ENCODE measurements at places on chromosomes 1 and 21. TPM values are rescaled to one million over a fixed set of nuclear protein-coding genes. Genes with fewer than 3 reads are reported as not detected.

The S100A2 gene
- 1.2 TPM for total RNA-seq

The RIPPLY3 gene
- 0.26 TPM for total RNA-seq

- peak; percentile 82 for DNase-seq
- peak overlapping the region; percentile 77 for H3K4me3 ChIP-seq
- H3K4me1 ChIP-seq, result peaks cover 37% of the 10 kb centered on the region
- peaks cover 6% of the 10 kb centered on the region for H3K36me3 ChIP-seq
- H3K27me3 ChIP-seq, result no peaks in the 10 kb centered on the region
- peak overlapping the region; percentile 50 for H3K27ac ChIP-seq
These were observed 2.5 kb upstream of the CERS2 start for GRCh38 chr1:150976879-150977694.

GRCh38 chr1:243939167-243939848 lies 89.3 kb upstream of the AKT3 start:
- H3K27ac ChIP-seq, result no peak overlapping the region
- H3K36me3 ChIP-seq, result no peaks in the 10 kb centered on the region
- H3K4me3 ChIP-seq, result no peak overlapping the region
- peaks cover 5% of the 10 kb centered on the region for H3K27me3 ChIP-seq
- peaks cover 12% of the 10 kb centered on the region for H3K4me1 ChIP-seq
- no peak for DNase-seq

The TSPAN1 gene
- total RNA-seq, result not detected

The IQGAP3 gene
- total RNA-seq, result 11.2 TPM

DNA sequence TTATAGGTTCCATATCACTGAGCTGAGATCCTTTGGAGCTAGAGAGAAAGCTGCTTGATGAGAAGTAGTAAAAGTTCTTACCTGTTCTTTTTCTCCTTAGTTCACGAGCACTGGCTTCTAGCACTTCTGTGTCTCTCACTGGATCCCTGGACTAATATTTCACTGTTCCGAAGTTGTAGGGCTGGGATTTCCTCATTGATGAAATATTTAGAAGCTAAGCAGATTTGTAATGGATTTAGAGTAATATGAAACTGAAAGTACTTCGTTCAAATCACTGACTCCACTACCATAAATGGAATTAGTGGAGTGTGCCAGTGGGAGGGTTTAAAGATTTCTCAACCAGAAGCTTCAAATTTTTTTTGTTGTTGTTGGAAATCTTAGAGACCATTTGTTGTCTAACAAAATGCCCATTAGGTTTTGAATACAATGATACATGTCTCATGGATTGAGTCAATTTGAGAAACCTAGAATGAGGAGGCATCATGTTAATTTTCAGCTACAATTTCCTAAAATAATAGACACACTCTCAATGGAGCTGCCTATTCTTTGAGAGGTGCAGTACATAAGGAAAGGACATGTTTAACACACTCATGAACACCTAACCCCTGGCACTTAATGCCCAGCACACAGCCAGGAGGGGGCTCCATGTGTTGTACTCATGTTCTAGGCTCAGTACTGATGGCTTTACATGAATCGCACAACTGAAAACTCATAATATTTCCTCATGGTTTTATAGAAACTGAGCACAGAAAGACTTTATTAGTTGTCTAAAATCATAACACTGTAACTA lies at the start of gene GBP1:
Gene GBP1, minus strand, starts transcription at position 130 of the 790 bp plus-strand sequence. CDS start 1,974 bp downstream, outside the sequence.
- no peaks in the 10 kb centered on the region for H3K27me3 ChIP-seq
- H3K27ac ChIP-seq, result peak within 1 kb of the TSS; percentile 96
- H3K4me1 ChIP-seq, result peaks cover 59% of the 10 kb centered on the region
- DNase-seq, result peak; percentile 79

DNA sequence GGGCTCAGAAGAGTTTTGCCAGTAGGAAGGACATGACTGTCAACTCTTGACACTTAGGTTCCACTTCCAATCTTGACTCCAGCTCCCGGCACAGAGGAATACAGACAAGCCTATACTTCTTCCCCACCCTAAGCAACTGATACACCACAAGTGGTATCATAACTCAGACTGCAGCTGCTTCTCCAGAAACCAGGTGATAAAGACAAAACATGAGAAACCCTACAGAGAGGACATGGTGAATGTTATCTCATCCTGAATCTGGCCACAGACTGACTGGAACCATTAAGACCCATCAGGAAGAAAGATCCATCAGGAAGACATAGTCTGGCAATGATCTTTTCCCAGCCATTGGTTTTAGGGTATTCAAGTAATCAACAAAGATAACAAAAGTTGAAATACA lies 13.8 kb downstream of the PAXBP1 start:
- DNase-seq, result no peak
- H3K4me1 ChIP-seq, result peaks cover 15% of the 10 kb centered on the region
- H3K36me3 ChIP-seq, result peaks cover 67% of the 10 kb centered on the region
- H3K27me3 ChIP-seq, result no peaks in the 10 kb centered on the region

DNA sequence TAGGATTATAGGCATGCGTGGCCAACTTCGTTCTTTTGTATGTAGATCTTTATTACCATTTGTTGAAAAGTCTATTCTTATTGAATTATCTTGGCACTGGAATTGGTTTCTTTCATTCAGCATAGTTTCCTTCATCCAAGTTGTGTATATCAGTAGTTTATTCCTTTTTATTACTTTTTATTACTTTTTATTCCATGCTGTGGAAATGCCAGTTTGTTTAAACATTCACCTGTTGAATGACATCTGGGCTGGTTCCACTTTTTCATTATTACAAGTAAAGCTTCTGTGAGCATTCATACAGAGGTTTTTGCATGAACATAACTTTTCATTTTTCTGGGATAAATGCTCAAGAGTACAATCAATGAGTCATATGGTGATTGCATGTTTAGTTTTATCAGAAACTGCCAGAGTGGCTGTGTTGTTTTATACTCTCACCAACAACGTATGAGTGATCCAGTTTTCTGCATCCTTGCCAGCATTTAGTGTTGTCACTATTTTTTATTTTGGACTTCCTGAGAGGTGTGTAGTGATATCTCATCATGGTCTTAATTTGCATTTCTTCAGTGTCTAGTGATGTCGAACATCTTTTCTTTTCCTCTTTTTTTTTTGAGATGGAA lies 28.6 kb downstream of the PTPRU start:
- peaks cover 6% of the 10 kb centered on the region for H3K4me1 ChIP-seq
- no peak overlapping the region for H3K27ac ChIP-seq
- H3K27me3 ChIP-seq, result peaks cover 56% of the 10 kb centered on the region
- no peak for DNase-seq

DNA sequence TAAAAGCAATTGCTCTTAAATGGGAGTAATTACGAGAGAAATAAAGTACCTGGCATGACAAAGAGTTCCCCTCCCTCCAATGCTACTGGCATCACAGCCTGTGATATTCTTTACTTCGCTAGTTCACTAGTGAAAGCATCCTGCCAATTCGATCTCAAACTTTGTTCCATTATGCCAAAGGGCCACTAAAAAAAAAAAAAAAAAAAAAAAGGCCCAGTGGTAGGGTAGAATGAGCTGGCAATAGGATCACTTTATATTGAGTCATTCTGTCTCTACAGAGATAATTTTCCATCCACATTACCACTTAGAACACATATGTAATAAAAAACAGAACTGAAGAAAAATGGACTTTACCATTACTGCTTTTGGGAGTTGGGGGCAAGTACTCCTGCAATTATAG lies 11.2 kb downstream of the PUM1 start:
- H3K27ac ChIP-seq, result peak overlapping the region; percentile 73
- H3K36me3 ChIP-seq, result peaks cover 56% of the 10 kb centered on the region
- H3K4me1 ChIP-seq, result peaks cover 49% of the 10 kb centered on the region
- H3K27me3 ChIP-seq, result no peaks in the 10 kb centered on the region

- peaks cover 14% of the 10 kb centered on the region for H3K36me3 ChIP-seq
- no peak for DNase-seq
- H3K27me3 ChIP-seq, result no peaks in the 10 kb centered on the region
- no peak overlapping the region for H3K27ac ChIP-seq
- H3K4me3 ChIP-seq, result peak overlapping the region; percentile 93
These were observed 1.2 kb downstream of the MAST2 start for GRCh38 chr1:45804669-45804969.

DNA sequence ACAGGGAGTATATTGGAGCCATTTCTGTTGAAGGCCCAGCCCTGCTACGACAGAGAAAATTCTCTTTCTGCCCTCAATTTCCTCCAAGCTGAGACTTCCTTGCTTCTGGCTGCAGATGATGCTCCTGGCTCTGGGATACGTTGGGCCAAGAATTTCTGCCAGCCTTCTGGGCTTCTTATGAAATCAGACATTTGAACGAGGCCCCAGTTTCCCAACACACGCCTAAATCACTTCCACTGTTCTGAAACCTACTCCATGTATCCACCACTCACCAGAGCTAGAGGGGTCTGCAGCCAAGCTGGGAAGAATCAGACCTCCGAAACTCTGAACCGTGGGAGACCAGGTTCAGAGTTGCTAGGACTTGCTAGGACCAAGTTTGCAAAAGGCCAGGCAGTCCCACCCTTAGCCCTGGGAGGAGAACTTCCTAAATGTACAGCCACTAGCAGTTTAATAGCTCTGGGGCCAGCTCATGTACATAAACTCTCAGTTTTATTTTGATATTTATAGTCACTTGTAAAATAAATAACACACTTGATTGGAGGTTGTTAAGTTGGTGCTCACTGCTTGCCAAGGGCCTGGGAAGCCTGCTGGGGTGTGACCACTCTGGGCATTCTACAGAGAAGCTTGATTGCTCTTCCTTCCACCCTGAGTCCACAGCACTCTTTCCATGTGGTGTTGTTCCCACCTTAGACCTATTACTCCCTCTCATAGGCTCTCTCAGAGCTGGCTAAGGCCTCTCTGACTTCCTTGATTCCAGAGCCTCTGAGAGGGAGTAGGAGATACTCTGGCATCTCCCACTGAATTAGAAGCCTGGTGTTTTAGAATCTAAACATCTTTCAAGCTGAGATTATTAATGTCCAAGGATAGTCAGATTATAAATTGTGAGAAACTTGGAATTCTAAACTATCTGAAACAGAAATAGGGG lies 83.4 kb upstream of the TRABD2B start:
- no peaks in the 10 kb centered on the region for H3K4me1 ChIP-seq
- DNase-seq, result no peak
- H3K27ac ChIP-seq, result no peak overlapping the region
- no peak overlapping the region for H3K4me3 ChIP-seq
- H3K36me3 ChIP-seq, result no peaks in the 10 kb centered on the region
- peaks cover 18% of the 10 kb centered on the region for H3K27me3 ChIP-seq
